Muscle of arm (tissue), 14 donors: ENCODE measurements at places on chromosomes 3 and 15.
A peak's percentile ranks its signal among the peaks of the same experiment; 100 is the strongest.

- no peak for DNase-seq
These were observed 34.3 kb downstream of the STT3B start for GRCh38 chr3:31567036-31567435.

DNA sequence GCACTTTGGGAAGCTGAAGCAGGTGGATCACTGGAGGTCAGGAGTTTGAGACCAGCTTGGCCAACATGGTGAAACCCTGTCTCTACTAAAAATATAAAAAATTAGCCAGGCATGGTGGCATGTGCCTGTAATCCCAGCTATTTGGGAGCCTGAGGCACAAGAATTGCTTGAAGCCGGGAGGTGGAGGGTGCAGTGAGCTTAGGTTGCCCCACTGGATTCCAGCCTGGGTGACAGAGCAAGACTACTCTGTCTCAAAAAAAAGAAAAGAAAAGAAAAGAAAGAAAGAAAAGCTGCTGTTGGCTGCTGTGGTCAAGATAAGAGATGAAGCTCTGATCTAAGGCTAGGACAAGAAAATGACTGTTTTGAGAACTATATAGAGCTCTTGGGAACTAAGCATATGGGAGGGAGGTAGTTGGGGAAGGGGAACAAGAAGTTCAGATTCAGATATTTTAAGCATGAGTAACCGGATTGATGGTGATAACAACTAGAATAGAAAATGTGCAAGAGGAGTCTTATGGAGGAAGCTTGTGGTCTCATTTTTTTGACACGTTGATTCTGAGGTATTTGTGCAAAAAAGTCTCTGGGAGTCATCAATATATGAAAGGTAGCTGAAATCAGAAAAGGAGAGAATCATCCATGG lies 25.7 kb downstream of the DNAH12 start:
- DNase-seq = no peak

DNA sequence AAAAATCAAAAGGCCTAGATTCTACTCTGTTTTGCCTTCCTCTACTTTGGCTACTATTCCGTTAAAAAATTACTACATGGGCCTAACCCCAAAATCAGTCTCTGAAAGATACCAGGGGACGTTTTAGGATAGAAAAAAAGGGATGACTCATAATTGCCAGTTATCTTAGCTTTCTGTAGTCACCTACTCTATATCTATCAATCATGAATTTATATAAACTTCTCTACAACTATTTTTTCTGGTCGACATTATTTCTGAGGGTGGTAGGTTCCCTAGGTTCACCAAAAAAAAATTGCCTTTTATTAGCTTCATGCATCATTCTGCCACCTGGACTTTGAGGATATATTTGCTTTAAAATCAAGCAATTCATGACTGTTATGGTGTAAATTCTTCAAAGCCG lies 36.5 kb downstream of the RAF1 start:
- no peak for DNase-seq

DNA sequence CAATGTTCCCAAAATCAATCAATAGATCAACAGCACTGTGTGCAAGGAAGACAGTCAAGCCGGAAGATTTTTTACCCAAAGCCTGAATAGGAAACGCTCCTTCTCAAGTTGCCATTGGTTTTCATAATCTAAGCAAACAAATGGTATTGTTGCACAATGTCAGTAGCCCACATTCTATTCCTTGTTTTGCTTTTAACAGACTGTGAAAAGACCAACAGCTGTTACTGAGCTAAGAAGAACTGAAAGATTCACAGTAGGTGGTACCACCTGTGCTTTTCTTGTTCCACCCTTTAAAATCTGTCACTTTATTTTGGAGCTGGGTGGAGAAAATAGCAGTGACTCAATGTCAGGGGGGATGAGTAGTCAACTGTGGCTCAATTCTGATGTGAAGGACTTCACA lies 357.5 kb upstream of the CADM2 start:
- peak; percentile 2 for DNase-seq

- DNase-seq = no peak
These were observed 37.0 kb downstream of the GLDN start for GRCh38 chr15:51378406-51378805.

- DNase-seq = peak; percentile 74
These were observed 120.1 kb downstream of the VGLL4 start for GRCh38 chr3:11523572-11524101.

GRCh38 chr3:25119682-25120081 lies 308.4 kb upstream of the RARB start:
- DNase-seq = no peak

DNA sequence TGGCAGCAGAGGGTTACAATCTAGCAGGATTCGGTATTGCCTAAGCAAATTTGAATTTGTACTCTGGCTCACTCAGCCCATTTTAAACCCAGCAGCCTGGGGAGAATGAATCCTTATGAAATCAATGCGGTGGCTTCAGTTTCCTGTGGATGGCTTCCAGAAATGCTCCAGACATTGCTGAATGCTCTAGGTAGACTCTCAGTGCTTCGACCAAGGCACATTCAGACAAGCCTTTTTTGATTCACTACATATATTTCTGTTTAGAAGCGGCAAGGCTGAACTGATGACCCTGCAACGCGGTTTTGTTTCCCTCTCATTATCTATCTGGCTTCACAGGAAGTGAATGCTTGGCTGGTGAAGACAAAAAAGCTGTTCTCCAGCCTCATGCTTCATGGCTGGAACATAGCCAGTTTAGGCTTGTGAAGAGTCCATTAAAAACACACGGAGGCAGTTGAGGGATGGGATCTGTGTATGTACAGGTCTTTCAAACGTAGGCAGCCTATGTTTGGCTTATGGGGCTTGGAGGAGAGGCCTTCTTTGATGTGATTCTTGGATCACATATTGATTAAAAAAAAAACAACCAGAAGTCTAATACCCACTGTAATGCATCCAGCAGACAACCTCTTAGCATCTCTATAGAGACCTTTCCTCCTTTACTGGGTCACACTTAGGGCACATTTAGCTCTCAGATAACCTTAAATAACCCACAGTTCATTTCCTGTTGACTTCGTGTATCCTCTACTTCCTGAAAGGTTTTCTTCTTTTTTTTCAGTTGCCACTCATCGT lies 400.2 kb upstream of the TBL1XR1 start:
- DNase-seq = peak; percentile 83

DNA sequence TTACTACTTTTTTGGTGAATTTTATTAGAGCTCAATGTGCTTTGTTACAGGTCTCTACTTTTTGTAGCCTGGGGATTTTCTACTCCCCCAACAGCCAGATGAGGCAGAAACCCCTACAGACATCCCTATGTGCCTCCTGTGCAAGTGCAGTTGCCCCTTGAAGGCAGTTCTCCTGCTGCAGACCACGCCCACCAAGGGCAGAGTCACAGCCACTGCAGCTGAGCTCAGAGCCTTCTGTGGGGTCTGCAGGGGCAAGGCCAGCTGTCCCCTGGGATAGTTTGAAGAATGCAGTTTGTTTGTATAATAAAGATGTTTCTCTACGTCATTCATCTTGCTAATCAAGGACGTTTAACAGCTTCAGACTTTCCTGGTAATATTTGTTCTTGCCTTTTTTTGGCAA lies 76.8 kb downstream of the NPAP1 start:
- no peak for DNase-seq
